ENCODE measurements at places on chromosomes 1 and 21. TPM values are rescaled to one million over a fixed set of nuclear protein-coding genes. Genes with fewer than 3 reads are reported as not detected.

- H3K36me3 ChIP-seq, result no peaks in the 10 kb centered on the region
- H3K4me1 ChIP-seq, result peaks cover 21% of the 10 kb centered on the region
- no peak overlapping the region for H3K4me3 ChIP-seq
- no peaks in the 10 kb centered on the region for H3K27me3 ChIP-seq
- peak; percentile 18 for DNase-seq
Observed at GRCh38 chr1:93979718-93980319, 70.6 kb upstream of the GCLM start.

DNA sequence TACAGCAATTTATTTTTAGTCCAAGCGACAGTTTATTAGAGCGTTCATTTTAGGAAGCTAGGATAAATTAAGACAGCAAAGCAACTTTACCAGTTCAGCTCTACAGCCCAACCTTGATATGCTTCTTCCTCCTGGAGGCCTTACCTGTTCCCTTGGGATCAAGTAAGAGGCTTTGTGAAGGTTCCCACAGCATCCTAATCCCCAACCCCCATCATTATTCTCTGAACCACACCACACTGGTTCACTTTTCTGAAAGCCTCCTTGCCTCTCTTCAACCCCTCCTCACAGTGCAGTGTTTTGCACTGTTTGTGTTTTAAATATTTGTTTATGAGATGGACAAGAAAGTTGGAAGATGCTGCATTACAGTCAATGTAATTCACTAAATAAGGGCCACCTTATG lies 126.3 kb upstream of the CXADR start:
- no peaks in the 10 kb centered on the region for H3K27me3 ChIP-seq
- no peak for DNase-seq
- no peak overlapping the region for H3K27ac ChIP-seq
- no peak overlapping the region for H3K4me3 ChIP-seq

DNA sequence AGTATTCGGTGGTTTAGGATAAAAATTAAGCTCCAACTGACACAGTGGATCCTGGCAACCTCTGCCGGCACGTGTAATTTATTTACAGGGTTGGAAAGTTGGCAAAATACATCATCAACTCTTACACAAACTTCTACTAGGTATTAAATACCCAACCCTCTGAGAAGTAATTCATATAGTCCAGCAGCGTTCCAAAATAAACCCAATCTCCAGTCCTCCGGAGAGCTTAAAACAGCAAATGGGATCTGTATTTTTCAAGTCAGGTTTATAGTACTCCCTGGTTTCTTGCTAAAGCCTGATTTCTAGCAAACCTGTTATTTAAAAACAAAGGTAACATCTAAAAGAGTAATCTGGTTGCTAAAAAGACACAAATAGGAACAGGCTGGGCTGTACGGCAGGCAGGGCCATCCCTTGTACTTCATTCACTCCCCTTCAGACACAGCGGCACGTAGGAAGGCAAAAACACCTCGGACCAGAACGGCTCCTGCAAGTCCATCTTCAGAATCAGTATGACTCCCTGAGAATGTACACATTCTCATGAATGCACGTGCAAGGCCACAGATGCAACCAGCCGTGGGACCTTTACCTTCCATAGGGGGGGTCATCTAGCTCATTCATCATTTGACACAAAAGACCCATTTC lies 8.6 kb downstream of the GLIS1 start:
- peaks cover 37% of the 10 kb centered on the region for H3K4me1 ChIP-seq
- H3K4me3 ChIP-seq, result no peak overlapping the region
- H3K27ac ChIP-seq, result no peak overlapping the region
- DNase-seq, result no peak
- H3K27me3 ChIP-seq, result no peaks in the 10 kb centered on the region
- no peaks in the 10 kb centered on the region for H3K36me3 ChIP-seq

DNA sequence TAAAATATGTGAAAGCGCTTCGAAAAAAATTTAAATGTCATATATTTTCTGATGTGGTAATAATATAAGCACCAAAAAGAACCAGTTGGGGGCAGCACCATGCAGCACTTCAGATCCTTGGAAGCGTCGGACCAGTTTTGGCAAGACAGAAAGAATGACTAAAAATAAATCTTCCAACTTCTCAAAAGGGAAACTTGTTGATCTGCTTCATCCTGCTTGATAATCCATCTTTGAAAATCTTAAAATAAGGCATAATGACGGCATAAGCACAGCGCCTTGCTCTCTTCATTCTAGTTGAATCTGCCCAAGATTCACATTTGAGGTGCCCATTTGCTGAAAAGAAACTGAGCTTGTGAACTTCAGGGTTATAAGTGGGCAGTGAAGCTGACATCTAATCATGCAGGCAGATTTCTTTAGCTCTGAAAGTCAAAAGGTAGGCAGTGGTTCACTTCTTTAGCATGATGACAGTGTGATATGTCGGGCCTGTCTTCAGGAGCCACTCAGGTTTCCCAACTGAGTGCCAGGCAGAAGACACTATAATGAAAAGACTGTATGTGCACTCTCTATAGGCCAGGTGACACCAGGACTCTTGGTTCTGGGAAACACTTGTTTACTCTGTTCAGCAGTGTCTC lies 19.8 kb upstream of the MUTYH start:
- peaks cover 22% of the 10 kb centered on the region for H3K4me1 ChIP-seq
- no peak overlapping the region for H3K27ac ChIP-seq
- H3K36me3 ChIP-seq, result no peaks in the 10 kb centered on the region
- peak overlapping the region; percentile 28 for H3K4me3 ChIP-seq
- no peaks in the 10 kb centered on the region for H3K27me3 ChIP-seq

GRCh38 chr21:17668479-17669140 lies 55.9 kb upstream of the BTG3 start:
- H3K4me3 ChIP-seq, result no peak overlapping the region
- no peaks in the 10 kb centered on the region for H3K4me1 ChIP-seq
- DNase-seq, result no peak

DNA sequence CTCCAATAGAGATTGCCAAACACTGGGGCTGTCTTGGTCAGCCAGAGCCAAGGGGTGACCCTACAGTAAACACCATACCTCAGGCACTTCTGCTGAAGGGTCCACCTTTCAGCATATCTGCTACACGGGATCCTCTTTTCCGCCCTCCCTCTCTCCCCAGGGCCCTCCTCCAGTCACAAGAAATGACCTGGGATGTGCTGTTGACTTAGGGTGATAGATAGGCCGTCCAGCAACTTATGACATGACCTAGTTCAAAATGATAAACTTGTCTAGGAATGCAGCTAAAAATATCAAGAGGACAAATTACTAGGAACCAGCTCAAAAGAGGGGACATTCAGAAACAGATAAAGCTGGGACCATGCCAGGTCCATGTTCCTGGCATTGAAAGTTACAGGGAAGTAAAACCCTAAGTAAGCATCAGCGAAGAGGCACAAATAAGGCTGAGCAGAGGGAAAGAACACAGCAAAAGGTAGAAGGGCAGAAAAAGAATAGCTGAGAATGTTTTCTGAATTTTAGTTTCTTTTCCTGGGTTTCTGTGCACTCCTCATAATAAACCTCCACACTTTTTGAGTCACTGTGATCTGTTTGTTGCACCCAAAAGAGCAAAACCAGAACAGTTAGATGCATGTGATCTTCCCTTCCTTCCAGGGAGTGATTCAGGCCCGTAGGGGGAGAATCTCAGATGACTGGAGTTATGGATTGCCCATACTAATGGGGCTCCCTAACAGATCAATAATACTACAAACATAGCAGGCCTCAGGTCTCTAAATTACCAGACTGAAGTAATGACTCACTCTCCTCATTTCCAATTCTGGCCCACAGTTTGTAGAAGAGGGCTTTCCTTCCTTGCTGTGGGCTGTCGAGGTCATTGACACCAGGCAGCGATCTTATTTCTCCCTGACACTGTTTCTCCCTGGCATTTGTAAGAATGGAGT lies 48.9 kb upstream of the F3 start:
- H3K4me1 ChIP-seq, result 0 out of 2 replicates have a peak, but pooled peaks cover under 1% of the 10 kb centered on the region
- no peak for DNase-seq
- H3K4me3 ChIP-seq, result no peak overlapping the region
- H3K27me3 ChIP-seq, result no peaks in the 10 kb centered on the region
- H3K27ac ChIP-seq, result no peak overlapping the region
- no peaks in the 10 kb centered on the region for H3K36me3 ChIP-seq

DNA sequence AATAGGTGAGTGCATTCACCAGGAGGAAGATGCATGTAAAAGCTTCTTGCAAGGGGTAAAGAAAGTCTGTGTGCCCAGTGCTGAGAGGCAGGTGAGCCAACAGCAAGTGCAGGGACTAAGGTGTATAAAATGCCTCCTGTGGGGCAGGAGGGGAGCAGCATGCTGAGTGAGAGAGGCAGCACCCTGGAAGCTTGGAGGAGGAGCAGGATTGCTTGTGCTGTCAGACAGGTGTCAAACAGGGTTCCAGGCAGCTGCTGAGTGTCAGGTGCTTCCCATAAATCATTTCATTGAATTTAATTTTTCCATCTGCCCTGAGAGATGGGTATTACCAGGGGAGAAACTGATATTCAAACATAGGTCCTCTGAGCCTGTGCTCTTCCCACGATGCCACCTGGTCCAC lies 13.9 kb downstream of the BSND start:
- no peak overlapping the region for H3K4me3 ChIP-seq
- no peaks in the 10 kb centered on the region for H3K36me3 ChIP-seq
- H3K4me1 ChIP-seq, result peaks cover 6% of the 10 kb centered on the region
- no peaks in the 10 kb centered on the region for H3K27me3 ChIP-seq

DNA sequence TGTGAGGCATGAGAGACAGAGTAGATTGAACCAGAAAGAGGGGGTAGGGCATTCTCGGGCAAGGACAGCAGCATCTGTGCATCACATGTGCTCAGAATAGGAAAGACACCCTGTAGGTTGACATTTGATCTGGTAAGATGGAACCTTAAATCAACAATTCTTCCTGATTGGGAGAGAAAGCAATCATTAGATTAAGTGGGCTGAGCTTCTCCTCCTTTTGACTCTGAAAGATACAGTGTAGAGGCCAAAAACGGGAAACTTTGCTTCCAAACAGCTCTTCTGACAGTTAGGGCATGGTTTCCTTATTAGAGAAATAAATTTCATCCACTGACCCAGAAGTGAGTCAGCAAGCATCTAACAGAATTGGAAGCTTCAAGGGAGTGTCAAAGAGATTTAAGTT lies 9.7 kb downstream of the KIF14 start:
- DNase-seq, result no peak
- no peak overlapping the region for H3K4me3 ChIP-seq
- H3K4me1 ChIP-seq, result no peaks in the 10 kb centered on the region
- H3K27ac ChIP-seq, result no peak overlapping the region

DNA sequence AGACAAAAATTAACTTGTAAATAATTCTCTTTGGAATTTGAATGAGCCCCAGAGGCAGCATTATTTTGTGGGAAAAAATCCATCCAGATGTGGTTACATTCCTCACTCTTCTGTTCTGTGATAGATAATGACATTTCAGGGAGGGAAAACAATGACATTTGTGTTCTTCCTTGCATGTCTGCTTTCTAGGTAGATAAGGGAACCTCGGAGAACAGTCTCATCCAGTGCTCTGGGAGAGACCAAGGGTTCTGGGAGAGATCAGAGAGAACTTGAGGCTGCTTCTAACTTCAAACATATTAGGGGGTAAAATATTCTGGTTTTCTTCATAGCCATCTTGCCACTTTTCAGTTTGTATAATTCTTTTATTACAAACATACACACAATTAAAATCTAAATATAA lies 269.2 kb downstream of the NEGR1 start:
- no peaks in the 10 kb centered on the region for H3K4me1 ChIP-seq
- no peaks in the 10 kb centered on the region for H3K36me3 ChIP-seq
- no peak for DNase-seq
- no peaks in the 10 kb centered on the region for H3K27me3 ChIP-seq
- no peak overlapping the region for H3K4me3 ChIP-seq
- no peak overlapping the region for H3K27ac ChIP-seq

DNA sequence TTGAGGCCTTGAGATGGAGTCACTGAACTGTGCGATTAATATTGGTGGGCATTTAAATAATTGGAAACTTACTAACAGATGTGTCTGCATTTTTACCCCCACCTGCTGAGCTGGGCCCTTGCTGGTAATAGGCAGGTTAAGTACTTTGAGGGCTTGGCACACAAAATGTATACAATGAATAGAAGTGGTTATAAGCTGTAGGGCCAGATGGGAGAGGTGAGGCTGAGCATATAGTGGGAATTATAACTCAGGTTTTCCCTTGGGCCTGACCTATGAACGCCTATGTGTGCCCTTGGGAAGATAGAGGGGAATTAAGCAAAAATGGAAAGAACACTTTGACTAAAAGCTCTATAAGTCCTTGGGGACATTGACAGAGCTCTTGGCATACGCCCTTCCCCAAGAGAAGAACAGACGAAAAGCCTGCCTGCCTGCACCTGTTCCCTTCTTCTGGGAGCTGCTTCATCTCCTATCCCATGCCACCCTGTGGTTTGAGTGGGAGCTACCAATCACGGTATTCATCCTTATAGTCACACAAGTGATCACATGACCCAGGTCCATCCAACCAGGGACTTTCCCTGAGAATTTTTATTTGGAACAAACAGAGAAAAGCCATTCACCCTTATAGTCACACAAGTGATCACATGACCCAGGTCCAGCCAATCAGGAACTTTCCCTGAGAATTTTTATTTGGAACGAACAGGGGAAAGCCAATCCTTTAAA lies 260.7 kb upstream of the CSF3R start:
- H3K27me3 ChIP-seq, result peaks cover 59% of the 10 kb centered on the region
- no peak for DNase-seq
- no peaks in the 10 kb centered on the region for H3K4me1 ChIP-seq
- no peaks in the 10 kb centered on the region for H3K36me3 ChIP-seq
- H3K27ac ChIP-seq, result no peak overlapping the region
- H3K4me3 ChIP-seq, result no peak overlapping the region

GRCh38 chr21:14968821-14969220 lies 96.0 kb downstream of the NRIP1 start:
- H3K36me3 ChIP-seq, result peaks cover 54% of the 10 kb centered on the region
- H3K4me3 ChIP-seq, result no peak overlapping the region
- H3K27ac ChIP-seq, result no peak overlapping the region
- no peaks in the 10 kb centered on the region for H3K27me3 ChIP-seq
- peaks cover 26% of the 10 kb centered on the region for H3K4me1 ChIP-seq

DNA sequence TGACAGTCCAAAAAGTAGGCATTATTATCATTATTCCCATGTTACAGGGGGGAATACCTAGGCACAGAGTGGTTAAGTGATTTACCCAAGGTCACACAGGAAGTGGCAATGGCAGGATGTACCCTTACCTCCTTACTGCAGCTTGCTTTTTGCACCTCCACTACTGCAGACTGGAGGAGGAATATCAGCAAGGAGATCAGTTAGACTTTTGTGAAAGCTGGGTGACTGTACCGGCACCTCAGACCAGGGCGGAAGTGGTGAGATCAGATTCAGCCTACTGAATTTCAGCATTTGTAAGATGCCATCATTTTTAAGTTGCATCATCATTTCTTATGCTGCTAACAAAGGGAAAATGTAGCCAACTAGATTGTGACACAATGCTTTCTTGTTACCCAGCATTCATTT lies 4.5 kb downstream of the ADARB1 start:
- H3K27ac ChIP-seq, result no peak overlapping the region
- DNase-seq, result no peak
- H3K27me3 ChIP-seq, result no peaks in the 10 kb centered on the region
- H3K4me1 ChIP-seq, result peaks cover 22% of the 10 kb centered on the region
- no peak overlapping the region for H3K4me3 ChIP-seq
- no peaks in the 10 kb centered on the region for H3K36me3 ChIP-seq

GRCh38 chr21:31254131-31254530 lies 89.9 kb downstream of the TIAM1 start:
- no peak for DNase-seq
- no peak overlapping the region for H3K27ac ChIP-seq
- peaks cover 1% of the 10 kb centered on the region for H3K4me1 ChIP-seq
- no peaks in the 10 kb centered on the region for H3K36me3 ChIP-seq
- H3K4me3 ChIP-seq, result no peak overlapping the region

The UBASH3A gene
- total RNA-seq, result 1.0 TPM

The CSF3R gene
- total RNA-seq, result not detected

The NLRP3 gene
- 0.40 TPM for total RNA-seq

The DIPK1A gene
- 2.1 TPM for total RNA-seq

The DYNLT5 gene
- not detected for total RNA-seq

The DDAH1 gene
- total RNA-seq, result 68.2 TPM

The CRP gene
- not detected for total RNA-seq

The FCRL2 gene
- not detected for total RNA-seq

The RXRG gene
- total RNA-seq, result not detected
